Stimulated activated CD4-positive, alpha-beta T cell treated with anti-CD3 and anti-CD28 coated beads, TNF-alpha, amount 100 ng/mL, for 48 hours (primary cell): ENCODE measurements at places on chromosomes 2 and 18.

GRCh38 chr2:144430722-144431391 is 89.1 kb downstream of the ZEB2 start:
- DNase-seq, result no peak

- no peak for DNase-seq
Measured at GRCh38 chr18:44686156-44686555, 5.5 kb downstream of the SETBP1 start.

DNA sequence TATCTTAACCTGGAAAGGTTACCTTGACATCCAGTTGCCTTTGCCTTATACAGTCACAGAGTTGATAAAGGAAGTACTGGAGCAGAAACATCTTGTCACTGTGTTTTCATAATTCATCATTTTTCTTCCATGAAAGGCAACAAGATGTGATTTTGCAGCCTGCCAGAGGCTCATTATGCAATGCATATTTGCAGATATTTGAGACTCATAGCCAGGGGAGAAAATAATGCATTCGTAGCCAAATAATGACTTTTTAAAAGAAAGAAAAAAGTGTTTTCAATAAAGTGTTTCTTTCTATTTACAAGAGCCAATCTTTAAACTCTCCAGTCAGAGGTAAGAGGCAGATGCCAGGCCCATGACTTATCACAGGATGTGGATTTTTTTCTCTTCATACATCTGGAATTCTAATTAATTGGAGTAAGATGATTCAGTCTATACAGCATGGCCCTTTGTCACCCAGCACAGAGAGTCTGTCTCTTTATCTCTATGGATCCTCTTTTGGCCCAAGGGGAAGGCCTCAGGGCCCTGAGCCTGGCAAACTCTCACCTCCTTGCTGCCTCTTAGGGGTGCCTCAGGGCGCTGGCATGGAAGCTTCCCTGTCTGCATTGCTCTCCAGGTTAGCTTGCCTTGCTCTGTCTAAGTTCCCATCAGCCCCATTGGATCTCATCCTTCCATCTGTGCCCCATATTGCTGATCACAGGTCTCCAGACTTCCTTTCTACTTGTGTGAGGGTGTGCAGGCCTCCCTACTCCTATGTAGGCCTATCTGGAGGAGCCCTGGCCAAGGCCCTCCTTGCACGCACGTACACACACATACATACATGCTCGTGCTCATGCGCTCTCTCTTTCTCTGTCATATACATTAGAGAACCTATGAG is 247.7 kb downstream of the TPGS2 start:
- no peak for DNase-seq

GRCh38 chr18:4017480-4017879 is 437.6 kb downstream of the DLGAP1 start:
- DNase-seq, result no peak

DNA sequence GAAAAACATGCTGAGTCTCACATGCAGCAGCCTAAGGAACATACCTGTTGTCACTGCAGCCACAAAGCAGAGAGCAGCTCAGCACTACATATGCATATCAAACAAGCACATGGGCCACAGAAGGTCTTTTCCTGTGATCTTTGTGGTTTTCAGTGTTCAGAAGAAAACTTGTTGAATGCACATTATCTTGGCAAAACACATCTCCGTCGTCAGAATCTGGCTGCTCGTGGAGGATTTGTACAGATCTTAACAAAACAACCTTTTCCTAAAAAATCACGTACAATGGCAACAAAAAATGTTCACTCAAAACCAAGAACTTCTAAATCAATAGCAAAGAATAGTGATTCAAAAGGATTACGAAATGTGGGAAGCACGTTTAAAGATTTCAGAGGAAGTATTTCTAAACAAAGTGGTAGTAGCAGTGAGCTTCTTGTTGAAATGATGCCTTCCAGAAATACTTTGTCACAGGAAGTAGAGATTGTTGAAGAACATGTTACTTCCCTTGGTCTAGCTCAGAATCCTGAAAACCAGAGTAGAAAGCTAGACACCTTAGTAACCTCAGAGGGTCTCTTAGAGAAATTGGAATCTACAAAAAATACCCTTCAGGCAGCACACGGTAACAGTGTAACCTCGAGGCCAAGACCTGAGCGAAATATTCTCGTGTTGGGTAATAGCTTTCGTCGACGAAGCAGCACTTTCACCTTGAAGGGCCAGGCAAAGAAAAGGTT is 34.1 kb downstream of the ZNF407 start:
- DNase-seq, result no peak

DNA sequence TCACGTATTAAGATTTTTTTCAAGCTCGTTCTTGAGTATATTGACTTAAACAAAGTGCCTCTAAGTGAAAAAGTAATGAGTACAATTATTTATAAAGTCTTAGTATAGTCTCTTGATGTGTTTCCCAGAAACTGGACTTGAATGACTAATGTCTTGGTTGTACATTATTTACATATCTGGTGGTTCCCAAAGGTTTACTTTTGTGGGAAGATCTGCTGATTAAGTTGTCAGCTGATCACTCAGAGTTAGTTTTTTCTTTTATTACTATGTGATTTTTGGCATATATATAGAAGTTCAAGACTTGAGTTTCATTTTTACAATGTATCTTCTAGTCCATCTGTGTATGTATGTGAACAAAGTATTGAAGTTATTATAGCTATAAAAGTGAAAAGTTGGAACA is 29.5 kb downstream of the RNF144A start:
- no peak for DNase-seq

DNA sequence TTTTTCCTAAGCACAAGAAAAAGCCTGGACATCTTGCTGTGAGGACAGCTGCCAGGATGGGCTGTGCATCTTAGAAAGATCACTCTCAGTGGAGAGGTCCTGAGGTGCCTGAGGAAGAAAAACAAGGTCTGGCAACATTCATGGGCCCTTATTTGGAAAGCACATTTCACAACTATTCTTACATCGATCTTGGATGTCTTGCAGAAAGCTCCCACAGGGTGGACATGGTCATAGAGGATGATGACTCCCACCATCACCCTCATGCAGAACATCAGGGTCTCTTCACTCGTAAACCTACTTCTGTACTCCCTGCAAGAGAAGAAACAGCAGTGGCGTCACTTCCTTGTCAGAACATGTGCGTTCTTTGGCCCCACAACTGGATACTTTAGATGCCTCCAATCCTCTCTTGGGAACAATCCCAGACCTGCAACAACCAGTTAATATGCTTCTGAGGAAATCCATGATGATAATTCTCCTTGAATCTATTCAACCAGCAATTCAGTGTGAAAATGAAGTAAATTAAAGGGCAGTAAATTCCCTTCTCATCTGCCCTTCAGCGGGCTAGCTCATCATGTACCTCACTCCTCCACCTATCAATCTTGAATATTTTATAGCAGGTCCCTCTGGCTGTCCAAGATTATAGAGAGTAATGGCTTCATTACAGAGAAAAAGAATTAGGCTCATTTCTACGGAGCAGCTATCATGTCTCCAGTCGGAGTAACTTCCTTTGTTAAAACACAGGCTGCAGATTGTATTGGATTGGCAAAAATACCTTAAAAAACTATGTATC is 106.2 kb downstream of the CYRIA start:
- DNase-seq, result no peak

GRCh38 chr2:120514521-120514920 is 168.6 kb downstream of the INHBB start:
- DNase-seq, result no peak

DNA sequence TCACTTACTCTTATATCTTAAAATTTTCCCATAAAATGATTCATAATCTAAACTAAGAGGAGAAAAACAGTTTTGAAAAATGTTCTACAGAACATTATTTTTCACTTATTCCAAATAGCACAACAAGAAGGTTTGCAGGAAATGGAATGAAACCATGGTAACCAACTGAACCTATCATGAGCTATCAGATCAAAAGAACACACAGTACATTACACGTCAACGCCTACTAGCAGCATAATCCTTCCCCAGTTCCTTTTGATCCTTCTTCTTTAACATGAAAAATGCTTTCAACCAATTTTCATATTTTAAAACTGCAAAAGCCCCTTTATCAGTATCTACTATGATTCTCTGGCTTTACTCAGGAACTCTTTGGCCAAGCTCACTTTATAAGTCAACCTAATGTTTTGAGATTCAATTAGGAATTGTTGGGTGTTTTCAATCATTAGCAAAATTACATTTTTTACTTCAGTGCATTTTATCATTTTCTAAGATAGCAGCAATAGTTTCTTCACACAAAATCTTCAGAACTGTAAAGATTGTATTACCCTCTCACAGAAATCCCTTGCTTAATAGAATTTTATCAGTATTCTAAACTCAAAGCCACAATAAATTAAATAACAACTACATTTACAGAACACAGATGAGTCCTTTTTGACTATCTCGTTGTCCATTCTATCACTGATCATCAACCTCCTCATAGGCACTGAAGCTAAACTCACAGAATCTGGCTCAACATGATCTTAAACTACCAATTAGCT is 102.5 kb downstream of the CHN1 start:
- DNase-seq, result no peak

- DNase-seq, result no peak
Measured at GRCh38 chr2:3557639-3558204, 411 bp downstream of the RNASEH1 start.

- no peak for DNase-seq
Measured at GRCh38 chr2:19706332-19706731, 195.5 kb downstream of the TTC32 start.

GRCh38 chr18:9488538-9488937 is 13.2 kb downstream of the RALBP1 start:
- DNase-seq, result no peak

DNA sequence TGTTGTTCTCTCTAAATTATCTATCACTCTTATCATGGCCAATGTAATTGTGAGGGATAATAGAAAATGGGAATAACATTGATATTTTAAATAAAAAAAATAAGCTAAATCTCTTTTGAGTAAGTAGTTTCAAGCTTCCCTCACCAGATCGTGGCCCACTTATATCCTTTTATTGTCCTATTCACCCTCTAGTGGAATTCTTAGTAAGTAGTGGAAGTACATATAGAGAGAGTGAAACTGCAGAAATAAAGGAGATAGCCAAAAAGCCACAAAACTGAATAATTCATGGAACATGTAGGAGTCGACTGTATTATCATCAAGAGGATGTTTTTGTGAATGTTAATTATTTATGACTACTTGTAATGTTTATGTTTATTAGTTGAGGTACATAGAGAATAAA is 66.1 kb upstream of the DTNA start:
- DNase-seq, result no peak

- DNase-seq, result no peak
Measured at GRCh38 chr2:226477221-226478108, 322.2 kb downstream of the IRS1 start.

DNA sequence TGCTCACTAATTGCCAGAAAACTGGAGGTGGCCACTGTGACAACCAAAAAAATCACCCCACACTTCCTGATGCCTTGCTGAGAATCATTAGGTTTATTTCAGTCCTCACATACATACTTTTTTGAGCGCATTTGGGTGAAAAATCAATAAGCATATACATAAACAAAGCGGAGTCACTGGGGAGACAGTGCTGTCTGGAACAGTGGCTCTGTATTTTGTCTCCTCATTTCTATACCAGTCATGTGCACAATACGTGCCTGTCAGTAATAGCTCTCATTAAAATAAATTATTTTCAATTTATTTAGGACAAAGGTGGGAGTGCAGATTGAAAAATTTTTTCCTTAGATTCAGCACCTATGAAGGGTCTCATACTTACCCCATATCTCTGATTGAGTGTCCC is 48.2 kb downstream of the CXCR4 start:
- DNase-seq, result no peak

DNA sequence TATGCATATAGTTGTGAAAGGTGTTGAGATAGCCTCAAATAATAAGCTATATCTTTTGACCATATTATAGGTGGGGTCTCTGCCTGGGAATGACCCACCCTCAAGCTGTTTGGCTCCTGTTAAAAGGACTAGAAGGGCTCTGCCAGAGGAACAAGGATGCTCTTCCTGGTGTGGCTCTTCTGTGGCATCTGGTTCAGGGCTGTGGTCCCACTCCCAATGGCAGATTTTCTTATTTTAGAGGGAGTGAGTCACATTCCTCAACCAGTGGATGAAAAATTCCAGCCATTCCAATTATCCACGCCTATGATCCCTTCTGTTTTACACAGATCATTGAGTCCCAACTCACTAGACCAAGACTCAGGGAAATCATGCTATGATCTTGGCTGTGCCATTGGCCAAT is 119.9 kb downstream of the PARD3B start:
- no peak for DNase-seq

DNA sequence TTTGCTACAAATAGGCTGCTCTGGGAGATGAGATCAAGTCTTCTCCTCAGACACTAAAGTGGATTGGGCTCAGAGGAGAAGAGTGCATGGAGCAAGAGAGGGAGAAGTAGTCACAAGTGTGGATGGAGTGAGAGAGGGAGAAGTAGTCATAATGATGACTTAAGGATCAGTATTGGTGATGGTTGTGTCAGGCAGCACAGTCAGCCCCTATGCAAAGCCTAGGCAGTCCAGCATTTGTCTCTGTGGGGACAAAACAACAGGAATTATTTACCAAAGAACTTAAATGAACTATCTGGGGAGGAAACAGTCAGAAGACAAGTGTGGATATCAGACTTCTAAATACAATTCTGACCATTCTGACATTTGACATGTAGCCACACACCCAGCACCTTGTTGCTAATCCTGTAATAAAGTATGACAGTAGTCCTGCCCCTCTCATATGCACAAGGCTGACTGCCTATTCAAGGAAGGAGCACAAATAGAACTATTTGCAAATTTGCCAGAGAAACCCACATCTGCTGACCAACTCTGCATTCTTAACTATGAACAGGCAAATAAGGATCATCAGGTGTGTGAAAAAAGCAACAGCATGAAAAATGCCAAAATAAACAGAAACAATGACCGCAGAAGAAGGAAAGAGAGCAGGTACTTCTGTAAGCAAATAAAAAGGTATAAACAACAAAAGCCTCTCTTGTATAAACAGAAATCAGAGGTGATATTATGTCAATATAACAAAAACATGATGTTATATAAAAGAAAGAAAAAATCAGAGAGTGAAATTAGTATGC is 1597.9 kb upstream of the ACVR2A start:
- DNase-seq, result no peak

DNA sequence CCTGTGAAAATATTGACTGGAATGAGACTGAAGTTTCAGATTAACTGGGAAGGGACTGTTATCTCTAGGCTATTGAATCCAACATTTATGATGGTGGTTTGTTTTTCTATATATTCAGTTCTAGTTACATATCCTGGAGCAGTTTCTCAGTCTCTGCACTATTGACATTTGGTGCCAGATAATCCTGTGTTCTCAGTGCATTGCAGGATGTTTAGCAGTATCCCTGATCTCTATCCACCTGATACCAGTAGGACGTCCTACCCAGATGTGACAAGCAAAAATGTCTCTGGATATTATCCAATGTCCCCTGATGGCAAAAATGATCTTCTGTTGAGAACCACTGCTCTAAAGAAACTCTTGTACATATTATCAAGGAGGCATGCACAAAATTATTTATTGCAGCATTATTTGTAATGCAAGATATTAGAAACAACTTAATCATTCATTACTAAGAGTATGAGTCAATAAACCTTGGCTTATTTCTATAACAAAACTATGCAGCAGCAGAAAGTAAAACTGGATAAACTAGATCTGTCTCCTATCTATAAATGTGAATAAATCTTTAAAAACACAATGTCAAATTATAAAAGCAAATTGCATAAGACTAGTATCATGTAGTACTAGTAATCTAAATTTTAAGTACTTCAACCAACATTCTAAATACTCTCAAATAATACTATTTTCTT is 369.3 kb upstream of the RND3 start:
- DNase-seq, result no peak
